Progenitor cell of endocrine pancreas (in vitro differentiated cells): ENCODE measurements at places on chromosomes 6 and 20. TPM values are rescaled to one million over a fixed set of nuclear protein-coding genes. Genes with fewer than 3 reads are reported as not detected.

Gene SAMD10
- 12.8 and 14.0 TPM in 2 replicates for total RNA-seq

Gene TTK
- 20.6 and 22.1 TPM in 2 replicates for total RNA-seq

Gene IRAK1BP1
- total RNA-seq, result 10.6 and 10.7 TPM in 2 replicates

Gene SRSF12
- total RNA-seq, result 20.0 and 22.2 TPM in 2 replicates

GRCh38 chr20:37345339-37346235, at the start of gene SRC:
Gene SRC, plus strand, starts transcription at chr20:37346140. Its CDS starts 38,014 bp downstream, at chr20:37384154.
- H3K4me1 ChIP-seq, result peaks cover 39% of the 10 kb centered on the region
- peak; percentile 64 for DNase-seq
- peak within 1 kb of the TSS; percentile 77 for H3K4me3 ChIP-seq
- peak within 1 kb of the TSS; percentile 99 for H3K27ac ChIP-seq
- H3K36me3 ChIP-seq, result peaks cover 7% of the 10 kb centered on the region

DNA sequence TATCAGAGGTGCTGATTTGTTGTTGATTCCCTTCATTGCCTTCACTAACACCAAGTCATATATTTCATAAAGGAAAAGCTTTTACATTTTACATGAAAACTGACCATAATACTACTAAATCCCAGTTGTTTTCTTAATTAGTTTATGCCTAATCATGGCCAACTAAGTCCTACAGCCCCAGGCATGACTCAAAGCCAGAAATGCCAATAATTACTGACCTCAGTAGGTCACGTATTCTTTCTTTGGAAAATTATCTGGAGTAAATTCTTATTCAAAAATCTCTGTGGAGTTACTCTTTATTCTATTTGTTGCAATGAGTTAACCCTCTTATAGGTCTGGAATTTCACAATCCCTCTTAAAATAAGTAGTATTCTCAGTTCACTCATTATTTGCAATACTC, 13.5 kb upstream of the MYB start:
- H3K27me3 ChIP-seq, result peaks cover 24% of the 10 kb centered on the region
- no peaks in the 10 kb centered on the region for H3K36me3 ChIP-seq
- H3K4me3 ChIP-seq, result no peak overlapping the region
- peaks cover 8% of the 10 kb centered on the region for H3K4me1 ChIP-seq

GRCh38 chr20:24546232-24546892, 76.9 kb downstream of the SYNDIG1 start:
- no peak overlapping the region for H3K4me3 ChIP-seq
- no peak overlapping the region for H3K27ac ChIP-seq
- DNase-seq, result no peak
- no peaks in the 10 kb centered on the region for H3K4me1 ChIP-seq
